A549 treated with RU486 at 1 μM for 4 hours (cell line): ENCODE measurements at places on chromosomes 3 and 15. TPM values are rescaled to one million over a fixed set of nuclear protein-coding genes. Genes with fewer than 3 reads are reported as not detected.

The ADAMTS17 gene
- 0.03 to 0.09 TPM (median 0.07 TPM) in 3 of 5 replicates, not detected in the others for total RNA-seq

The GPR87 gene
- 0.94 to 1.9 TPM (median 1.6 TPM) in 5 replicates for total RNA-seq

The SLCO3A1 gene
- 22.7 to 32.0 TPM (median 30.9 TPM) in 5 replicates for total RNA-seq

The ROPN1 gene
- not detected in 5 replicates for total RNA-seq

The CYP1A2 gene
- total RNA-seq, result not detected in 5 replicates

The XXYLT1 gene
- 9.6 to 13.0 TPM (median 12.4 TPM) in 5 replicates for total RNA-seq
